ENCODE measurements at places on chromosomes 2 and 18.

GRCh38 chr18:9413576-9413975 lies 61.7 kb upstream of the RALBP1 start:
- no peak for DNase-seq

DNA sequence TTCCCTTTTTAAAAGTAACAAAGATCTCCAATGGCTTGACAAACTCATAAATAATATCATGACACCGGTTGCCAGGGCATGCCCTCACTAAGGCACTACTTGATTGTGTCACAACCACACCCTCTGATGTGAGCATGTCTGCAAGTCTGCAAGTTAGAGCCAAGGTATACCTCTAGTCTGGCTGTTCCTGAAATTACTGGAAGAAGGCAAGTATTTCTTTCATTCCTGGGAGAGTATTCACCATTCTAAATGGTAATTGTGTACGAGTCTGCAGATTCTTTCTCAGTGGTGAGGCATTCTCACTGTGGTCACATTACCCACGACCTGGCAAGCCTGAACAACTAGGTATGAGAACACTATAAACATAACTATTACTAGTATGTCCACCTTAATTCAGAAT lies 25.7 kb upstream of the RNU4ATAC start:
- no peak for DNase-seq

DNA sequence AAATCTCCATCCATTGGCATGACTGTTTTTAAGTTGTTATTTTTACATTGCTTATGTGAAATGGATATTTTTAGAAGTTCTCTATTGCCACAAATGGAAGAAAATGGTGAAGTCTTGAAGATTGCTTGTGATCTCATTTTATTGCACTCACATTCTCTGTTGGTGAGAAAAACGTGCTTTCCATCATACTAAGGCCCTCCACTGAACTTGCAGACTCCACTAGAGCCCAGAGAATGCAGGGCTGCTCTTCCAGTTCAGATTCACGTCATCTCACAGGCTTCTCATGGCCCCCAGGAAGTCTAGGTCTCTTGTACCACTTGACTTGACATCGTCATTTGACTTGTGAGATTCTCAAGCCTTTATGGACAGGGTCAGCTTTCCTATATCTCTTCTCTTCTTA lies 254.8 kb upstream of the COPS8 start:
- no peak for DNase-seq

GRCh38 chr2:207422380-207422779 lies 107.4 kb upstream of the CREB1 start:
- no peak for DNase-seq

DNA sequence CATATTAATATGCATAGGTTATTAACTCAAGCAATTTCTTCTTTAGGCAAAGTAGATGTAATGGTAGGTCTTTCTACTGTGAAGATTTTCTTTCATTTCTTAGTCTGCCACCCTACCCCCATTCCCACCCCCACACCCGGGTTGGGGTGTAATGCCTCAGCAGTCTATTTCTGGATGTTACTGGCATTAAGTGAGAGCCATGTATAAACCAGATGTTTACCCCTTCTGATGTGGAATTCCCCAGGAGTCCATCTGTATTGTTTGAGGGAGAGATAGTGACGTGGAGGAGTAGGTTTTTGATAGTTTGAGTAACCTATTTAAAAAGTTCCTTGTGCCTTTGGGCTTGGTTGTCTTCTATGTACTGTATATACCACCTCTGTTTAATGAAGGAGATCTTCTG lies 11.8 kb downstream of the TDRD15 start:
- DNase-seq: no peak
